ENCODE measurements at places on chromosomes 1 and 21. TPM values are rescaled to one million over a fixed set of nuclear protein-coding genes. Genes with fewer than 3 reads are reported as not detected.

The TNFSF4 gene
- total RNA-seq: not detected

The MUTYH gene
- total RNA-seq: 11.7 TPM

The DRAXIN gene
- 0.08 TPM for total RNA-seq

The ZBTB8A gene
- total RNA-seq: 4.0 TPM

The XCL1 gene
- not detected for total RNA-seq

The USH2A gene
- total RNA-seq: not detected

The ATXN7L2 gene
- 2.1 TPM for total RNA-seq

The AMY1A gene
- not detected for total RNA-seq

The NBPF3 gene
- 6.0 TPM for total RNA-seq

The ASCL5 gene
- total RNA-seq: not detected

The C1orf210 gene
- not detected for total RNA-seq

The ELF3 gene
- 288 TPM for total RNA-seq

Data from A549 treated with CORT108297 at 1 μM for 4 hours (cell line).